ENCODE measurements at places on chromosomes 11 and 22.
A peak's percentile ranks its signal among the peaks of the same experiment; 100 is the strongest.

GRCh38 chr11:119181677-119182412 lies 3.4 kb upstream of the NHERF4 start:
- DNase-seq, result no peak

DNA sequence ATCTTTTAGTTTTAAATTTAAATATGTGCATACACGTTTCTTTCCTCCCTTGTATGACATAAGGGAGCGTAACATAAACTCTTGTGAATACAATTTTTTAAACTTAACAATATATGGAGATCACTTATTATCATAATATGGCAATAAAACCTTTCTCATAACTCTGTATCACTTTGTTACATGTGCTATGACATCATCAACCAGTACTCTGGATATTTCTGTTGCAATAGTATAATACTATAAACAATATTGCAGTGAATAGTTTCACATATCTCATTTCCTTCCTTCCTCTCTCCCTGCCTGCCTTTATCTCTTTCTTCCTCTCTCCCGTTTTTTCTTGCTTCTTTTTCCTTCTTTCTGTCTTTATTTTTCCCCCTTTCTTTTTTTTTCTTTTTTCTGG lies 1278.0 kb upstream of the CNTN5 start:
- no peak for DNase-seq

- no peak for DNase-seq
Measured at GRCh38 chr11:103805688-103806009, 230.8 kb upstream of the DDI1 start.

DNA sequence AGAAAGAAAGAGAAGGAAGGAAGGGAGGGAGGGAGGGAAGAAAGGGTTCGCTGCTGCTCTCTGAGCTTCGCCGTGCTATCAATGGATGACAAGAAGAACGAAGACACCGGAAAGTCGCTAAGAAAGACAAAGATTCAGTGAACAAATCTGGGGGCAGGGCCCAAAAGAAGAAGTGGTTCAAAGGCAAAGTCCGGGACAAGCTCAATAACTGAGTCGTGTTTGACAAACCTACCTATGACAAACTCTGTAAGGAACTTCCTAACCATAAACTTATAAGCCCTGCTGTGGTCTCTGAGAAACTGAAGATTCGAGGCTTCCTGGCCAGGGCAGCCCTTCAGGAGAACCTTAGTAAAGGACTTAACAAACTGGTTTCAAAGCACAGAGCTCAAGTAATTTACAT lies 2.9 kb upstream of the TTLL1 start:
- DNase-seq, result no peak

- peak; percentile 29 for DNase-seq
Measured at GRCh38 chr11:111938687-111939160, 1.6 kb downstream of the DIXDC1 start.

DNA sequence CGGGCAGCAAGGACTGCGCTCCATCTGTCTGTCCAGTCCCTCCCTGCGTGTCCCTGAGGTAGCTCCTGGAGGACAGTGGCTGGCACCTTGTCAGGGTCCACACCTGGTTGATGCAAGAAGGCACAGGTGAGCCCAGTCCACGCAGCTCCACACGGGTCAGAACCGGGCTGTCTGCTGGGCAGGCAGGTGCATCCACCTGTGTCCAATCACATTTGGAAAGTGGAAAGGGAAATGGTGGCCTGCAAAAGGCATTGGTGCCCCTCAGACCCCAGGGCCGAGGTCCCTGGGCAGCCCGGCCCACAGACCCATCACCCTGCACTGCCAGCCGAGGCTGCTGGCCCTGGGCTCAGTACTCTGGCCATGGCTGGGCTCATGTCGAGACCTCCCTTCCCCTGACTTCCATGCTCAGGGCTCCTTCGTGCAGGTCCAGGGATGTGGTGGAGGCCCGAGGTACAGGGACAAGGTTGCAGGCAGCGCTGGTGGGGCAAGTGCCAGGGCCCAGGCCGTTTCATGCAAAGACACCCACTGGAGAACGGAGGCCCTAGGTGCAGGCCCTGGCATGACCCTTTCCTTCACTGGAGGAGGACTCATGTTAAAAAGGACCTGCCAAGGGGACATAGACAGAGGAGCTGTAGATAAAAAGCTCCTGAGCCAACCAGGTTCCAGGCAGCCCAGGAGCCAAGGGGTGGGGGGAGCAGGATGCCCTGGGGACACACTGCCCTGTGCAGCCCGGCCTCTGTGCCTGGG lies 38.9 kb upstream of the TH start:
- DNase-seq, result no peak

DNA sequence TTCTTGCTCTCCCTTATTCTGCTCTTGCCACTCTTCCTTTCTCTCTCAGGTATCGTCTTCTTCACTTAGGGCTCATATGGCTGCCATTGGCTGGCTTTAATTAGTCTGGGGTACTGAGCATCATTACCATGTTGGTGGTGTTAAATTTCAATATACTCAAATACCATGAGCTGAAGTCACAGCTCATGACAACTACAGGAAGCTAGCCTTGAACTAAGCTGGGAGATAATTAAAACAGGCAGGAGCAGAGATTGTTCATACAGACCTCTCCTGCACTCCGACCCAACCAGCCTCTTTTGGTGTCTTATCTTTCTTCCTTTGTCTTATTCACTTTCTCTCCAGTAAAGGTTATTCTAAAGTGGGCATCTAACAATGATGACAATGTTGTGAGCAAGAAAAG lies 130.9 kb upstream of the BLID start:
- DNase-seq, result no peak

- no peak for DNase-seq
Measured at GRCh38 chr22:27372969-27373670, 428.4 kb downstream of the MN1 start.

GRCh38 chr11:20075627-20076026 lies 84.6 kb downstream of the DBX1 start:
- no peak for DNase-seq

- no peak for DNase-seq
Measured at GRCh38 chr11:78818201-78818600, 243.5 kb upstream of the NARS2 start.

DNA sequence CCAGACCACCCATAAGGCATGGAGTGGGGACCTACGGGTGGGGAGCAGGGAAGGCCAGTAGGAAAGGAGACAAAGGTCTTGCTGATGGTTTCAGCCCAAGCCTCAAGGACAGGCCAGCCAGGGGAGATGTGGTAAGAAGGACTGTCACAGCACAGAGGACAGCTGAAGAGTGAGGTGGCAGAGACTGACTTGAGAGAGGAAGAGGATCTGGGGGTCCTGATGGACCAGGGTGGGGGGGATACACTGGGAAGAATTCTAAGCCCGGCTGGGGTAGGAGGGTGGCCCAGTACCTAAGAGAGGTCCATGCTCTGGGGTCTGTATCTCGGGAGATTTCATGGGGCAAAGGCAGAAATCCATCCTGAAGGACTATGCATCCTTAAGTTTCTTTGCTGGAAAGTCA lies 66.1 kb upstream of the THY1 start:
- no peak for DNase-seq

DNA sequence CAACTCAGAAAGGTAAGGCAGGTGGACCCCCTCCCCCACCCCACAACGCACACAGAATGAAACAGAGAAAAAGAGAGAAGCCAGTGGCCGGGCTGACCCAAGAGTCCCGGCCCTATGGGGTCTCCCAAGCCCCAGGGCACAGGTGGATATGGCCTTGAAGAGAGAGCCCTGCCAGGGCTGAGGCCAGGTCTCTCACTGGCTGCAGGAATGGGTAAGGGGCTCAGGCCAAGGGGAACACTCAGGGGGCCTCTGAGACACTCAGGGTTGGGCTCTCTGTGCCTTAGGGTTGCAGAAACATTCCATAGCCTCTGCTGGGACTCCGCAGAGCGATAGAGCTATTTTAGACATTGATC lies 98.0 kb downstream of the PDE2A start:
- no peak for DNase-seq

GRCh38 chr11:45252134-45252856 lies 33.8 kb downstream of the SYT13 start:
- DNase-seq, result no peak

- DNase-seq, result no peak
Measured at GRCh38 chr11:101508370-101508769, 75.4 kb downstream of the TRPC6 start.

DNA sequence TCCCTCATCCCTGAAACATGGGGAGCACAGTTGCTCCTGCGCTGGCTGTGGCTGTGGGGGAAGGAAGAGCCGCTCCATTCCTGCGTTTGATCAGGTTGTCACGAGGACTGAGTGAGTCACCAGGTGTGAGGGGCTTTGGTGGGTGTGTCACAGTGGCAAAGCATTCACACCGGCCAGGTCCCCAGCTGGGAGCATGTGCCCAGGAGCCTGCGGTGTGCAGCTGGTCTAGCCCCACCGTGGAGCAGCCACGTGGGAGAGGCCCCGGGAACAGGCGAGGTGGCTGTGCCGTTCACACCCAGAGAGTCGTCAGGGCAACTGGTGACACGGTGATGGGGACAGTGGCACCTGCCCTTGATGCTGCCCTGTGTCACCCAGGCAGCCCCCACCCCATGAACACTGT lies 47.6 kb upstream of the PPARA start:
- DNase-seq, result no peak

Measured in CD8-positive, alpha-beta T cell (primary cell).